ENCODE measurements at places on chromosomes 5 and 9.

GRCh38 chr9:88789785-88790184 lies 201.5 kb upstream of the S1PR3 start:
- no peak for DNase-seq

DNA sequence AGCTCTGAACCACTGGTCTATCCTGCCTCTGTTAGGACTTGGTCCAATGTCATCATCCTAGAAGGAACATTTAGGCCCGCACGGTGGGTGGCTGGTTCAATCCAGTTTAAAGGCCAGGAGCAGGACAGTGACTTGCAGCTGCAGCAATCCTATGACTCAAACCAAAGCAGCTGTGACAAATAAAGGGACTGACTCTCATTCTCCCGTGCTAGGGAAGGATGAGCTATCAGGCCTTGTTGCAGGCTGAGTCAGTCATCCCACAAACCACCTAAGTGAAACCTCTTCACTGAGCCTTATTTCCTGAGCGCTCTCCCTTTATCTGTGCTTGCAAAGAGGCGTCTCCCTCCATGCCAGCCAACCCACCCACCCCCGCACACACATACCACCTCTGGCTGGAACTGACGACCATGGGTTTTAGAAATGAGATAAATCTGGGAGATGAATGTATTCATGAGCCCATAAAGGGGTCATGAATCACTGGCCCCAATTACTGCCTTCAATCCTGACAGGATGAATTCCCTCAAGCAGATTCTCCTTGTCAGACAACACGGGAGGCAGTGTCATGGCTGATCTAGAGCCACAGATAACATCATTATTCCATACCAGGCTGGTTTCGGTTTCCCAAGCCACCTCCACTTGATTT lies 93.4 kb downstream of the KCNIP1 start:
- DNase-seq, result no peak

- no peak for DNase-seq
These were observed 115.6 kb downstream of the SNCAIP start for GRCh38 chr5:122427621-122428020.

GRCh38 chr5:26470439-26470838 lies 567.9 kb downstream of the CDH9 start:
- no peak for DNase-seq

GRCh38 chr5:127505905-127506304 lies 11.5 kb upstream of the PRRC1 start:
- no peak for DNase-seq

DNA sequence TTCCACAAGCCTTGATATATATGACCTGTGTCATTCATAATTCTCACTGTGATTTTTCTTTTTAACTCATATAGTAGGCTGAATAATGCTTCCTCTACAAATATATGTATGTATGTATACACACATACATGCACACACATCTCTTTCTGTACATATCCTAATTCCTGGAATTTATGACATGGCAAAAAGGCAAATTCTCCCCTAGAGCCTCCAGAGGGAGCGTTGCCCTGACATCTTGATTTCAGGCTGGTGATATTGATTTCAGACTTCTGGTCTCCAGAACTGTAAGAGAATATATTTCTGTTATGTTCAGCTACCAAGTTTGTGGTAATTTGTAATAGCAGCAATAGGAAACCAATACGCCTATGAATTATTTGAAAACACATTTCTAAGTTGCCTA lies 166.6 kb upstream of the GAS1 start:
- no peak for DNase-seq

GRCh38 chr5:142813220-142813619 lies 43.0 kb downstream of the ARHGAP26 start:
- DNase-seq, result no peak

- DNase-seq, result no peak
These were observed 159.1 kb downstream of the FSTL4 start for GRCh38 chr5:133453084-133453780.

DNA sequence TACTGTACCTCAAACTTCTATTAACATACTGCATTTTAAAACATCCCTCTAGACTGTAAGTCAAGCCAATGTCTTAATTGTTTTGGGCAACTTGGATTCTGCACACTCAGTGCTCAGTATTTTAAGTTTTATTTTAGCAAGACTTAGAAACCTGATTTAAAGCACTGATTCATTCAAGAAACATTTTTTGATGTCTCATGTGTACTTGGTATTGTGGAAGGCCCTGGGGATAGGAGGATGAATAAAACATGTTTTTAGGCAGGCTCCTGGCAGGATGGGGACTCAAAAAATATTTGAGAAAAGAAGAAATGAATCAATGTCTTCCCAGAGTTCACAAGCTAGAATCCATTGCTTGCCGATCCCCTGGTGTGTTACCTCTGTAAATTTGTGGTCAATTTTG lies 334.0 kb upstream of the PUM3 start:
- DNase-seq, result no peak

- DNase-seq, result no peak
These were observed 11.9 kb upstream of the SMC2 start for GRCh38 chr9:104082168-104082567.

GRCh38 chr9:94270009-94270408 lies 10.9 kb downstream of the ZNF169 start:
- DNase-seq, result no peak

DNA sequence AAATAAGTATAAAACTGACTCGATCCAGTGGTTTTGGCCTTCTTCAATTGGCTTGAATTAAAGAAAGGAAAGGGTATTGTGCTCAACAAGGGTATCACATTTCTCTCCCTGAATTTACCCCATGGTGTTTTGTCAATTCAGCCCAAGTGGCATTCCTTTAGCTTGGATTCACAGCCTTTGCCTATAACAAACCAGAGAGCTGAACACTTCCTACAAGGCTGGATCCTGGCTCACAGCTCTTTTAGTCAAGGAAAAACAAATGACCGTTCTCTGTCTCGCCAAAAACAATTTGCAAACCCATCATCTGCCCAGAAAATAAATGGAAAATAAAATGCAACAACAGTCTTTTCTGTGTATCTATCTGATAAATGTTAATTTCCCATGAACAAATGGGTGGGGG lies 5.7 kb downstream of the ZNF366 start:
- no peak for DNase-seq

Data from stimulated activated CD4-positive, alpha-beta T cell treated with anti-CD3 and anti-CD28 coated beads, Interleukin-12 subunit alpha, Interleukin-12 subunit beta, amount 100 ng/mL, for 4 hours (primary cell).